Cardiac fibroblast (primary cell): ENCODE measurements at places on chromosomes 5 and 9.

DNA sequence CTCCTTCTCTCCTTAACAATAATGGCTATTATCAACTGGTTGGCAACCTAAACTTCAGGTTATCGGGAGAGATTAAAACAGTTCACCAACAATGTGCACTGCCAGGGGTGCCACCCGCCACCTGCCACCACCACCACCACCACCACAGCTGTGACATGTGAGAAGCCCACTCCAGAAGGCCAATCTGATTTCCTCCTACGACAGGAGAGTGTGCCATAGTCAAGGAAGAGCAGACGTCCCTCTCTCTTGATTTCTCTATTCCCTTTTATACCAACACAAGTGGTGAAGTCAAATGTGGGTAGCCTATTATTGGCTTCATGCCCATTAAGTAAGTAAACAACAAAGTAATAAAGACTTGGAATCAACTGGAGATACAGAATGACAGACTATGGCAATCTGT is 22.4 kb downstream of the GNAQ start:
- DNase-seq, result no peak

- DNase-seq, result no peak
Measured at GRCh38 chr5:4180703-4181102, 585.1 kb downstream of the IRX1 start.

DNA sequence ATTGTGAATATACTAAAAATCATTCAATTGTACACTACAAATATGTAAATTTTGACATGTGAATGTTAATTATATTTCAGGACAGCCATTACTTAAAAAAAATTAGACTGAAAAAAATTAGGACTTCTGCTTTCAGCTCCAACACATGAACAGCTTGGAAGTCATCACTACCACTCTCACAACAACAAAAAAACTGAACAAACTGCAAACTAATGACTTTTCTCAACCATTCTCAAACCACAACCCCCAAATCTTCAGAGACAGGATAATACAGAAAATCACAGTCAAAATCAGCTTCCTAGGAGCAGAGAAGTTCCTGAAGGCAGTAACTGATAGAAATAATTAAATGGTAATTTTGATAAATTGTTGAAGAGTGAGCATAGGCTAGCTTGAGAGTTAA is 686.4 kb downstream of the TLE1 start:
- no peak for DNase-seq

DNA sequence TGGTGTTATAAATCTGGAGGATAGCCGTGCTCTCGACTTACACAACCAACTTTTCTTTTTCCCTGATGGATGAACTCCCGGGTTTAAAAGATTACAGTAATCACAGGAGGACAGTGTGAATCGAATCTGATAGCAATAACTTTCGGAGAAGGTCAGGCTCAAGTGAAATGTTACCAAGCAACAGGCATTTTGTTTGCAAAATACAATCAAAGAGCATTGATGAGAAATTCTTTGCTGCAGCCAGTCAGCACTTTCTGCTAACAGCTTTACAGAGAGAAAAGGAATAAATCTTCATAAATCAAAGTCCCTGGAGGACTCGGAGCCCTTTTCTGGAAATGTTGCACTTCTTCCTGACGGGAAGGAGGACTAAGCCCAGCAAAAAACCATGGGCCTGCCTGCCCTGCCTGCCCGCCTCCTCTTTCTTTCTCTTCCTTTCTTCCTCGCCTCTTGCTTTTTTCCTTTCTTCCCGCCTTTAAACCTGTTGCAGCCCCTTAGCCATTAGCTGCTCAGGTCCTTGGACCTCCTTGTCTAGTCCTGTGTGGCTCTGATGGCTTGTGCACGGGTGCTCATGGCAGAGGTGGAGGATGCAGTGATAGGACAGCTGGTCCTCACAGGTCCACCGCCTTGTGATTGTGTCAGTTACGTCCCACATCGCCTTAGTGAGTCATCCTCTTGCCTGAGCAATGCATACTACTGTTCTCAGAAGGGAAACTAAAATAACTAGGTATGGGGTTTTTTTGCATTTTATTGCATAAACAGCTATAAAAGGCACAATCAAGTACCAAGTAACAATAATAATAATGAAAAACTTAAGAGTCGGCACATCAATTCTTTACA is 6.2 kb downstream of the DMRT3 start:
- no peak for DNase-seq

DNA sequence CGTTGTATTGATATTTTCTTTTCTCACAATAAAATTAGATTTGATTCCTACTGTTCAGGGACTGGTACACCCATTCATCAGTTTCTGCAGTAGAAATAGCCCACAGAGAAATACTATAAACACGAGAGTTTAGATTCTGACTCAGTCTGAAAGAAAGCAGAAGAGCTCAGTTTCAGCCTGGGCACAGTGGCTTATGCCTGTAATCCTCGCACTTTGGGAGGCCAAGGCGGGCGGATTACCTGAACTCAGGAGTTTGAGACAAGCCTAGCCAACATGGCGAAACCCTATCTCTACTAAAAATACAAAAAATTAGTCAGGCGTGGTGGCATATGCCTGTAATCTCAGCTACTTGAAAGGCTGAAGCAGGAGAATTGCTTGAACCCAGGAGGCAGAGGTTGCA is 8.6 kb downstream of the ITK start:
- DNase-seq, result no peak

- peak; percentile 33 for DNase-seq
Measured at GRCh38 chr9:16728137-16728508, 142.3 kb downstream of the BNC2 start.

DNA sequence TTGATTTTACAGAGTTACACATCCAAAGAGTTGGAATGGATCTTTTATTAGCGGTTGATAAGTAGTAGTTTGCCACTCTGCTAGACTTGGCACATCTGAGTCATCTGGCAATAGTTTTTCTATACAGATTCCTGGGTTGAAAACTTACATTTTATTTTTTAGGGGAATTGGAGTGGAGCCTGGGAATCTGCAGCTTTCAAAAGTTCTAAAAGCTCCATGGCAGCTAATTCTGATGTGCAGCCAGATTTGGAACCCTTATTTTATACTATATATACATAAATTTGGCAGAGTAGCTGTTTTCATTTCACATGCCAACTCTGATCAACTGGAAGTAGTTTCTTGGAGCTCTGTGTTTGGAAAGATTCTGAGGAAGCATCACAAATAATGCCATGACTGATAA is 715.5 kb downstream of the TLR4 start:
- no peak for DNase-seq

DNA sequence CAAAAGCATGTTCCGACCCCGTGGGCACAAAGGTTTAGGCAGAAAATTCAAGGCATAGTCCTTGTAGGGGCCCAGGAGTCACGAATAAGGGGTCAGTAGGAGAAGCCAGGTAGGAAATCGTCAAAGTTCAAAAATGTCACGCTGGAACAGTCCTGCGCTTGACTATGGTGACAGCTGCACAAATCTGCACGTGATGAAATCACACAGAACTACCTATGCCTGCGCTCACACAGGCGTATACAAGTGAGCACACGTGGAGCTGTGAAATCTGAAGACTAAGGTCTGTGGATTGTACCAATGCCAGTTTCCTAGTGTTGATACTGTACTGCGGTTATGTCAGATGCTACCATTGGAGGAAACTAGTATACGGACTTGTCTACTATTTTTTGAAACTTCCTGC is 303.1 kb upstream of the PANK3 start:
- no peak for DNase-seq

- peak; percentile 2 for DNase-seq
Measured at GRCh38 chr5:117652036-117652957, 1077.7 kb upstream of the SEMA6A start.

GRCh38 chr9:129478461-129478860 is 142.4 kb downstream of the C9orf50 start:
- DNase-seq, result no peak

DNA sequence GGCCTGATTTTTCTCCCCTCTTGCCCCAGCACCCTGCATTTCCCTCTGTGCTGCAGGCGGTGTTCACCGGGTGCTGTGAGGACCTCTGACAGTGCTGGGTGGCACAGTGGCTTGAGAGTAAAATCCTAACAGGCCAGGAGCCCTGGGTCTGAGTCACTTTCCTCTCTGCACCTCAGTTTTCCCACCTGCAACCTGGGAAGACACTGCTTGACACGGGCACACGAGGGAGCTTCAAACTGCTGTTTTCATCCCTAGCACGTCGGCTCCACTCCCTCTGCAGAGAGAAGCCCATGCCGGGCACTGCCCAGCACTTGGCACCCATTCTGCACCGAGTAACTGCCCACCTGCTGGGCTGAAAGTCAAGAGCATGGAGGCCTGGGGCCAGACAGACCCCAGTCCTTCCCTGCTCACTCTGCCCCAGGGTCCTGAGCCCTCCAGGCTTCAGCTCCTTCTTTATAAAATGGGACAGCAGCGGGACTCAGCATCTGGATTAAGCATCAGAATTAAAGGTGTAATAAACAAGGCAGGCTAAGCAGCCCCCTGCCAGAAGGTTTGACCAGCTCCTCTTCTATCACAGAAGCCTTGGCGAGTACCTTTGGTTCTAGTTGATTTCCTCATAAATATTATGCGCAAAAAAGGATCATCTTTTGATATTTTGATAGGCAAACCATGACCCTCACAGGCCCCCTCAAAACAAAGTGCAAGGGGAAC is 5.2 kb downstream of the GFI1B start:
- DNase-seq, result no peak

GRCh38 chr5:180013678-180014077 is 57.9 kb downstream of the RNF130 start:
- no peak for DNase-seq

DNA sequence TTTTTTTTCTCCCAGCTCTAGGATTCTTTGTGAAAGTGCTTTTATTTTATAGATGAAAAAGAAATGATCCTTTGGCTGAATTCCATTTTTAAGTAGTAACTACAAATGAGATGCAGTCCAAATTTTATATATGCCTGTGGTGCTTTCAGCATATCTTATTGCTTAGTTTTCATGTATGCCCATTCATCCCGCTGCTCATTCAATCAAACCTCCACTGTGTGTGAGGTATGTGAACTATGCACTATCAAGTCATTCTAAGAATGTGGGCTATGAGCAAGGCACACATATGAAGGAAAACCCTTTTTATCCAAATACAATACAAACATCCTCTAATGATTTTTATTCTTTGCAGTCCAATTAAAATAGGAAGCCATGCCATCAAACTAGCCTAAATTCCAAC is 1069.1 kb upstream of the DMAC1 start:
- peak; percentile 17 for DNase-seq

DNA sequence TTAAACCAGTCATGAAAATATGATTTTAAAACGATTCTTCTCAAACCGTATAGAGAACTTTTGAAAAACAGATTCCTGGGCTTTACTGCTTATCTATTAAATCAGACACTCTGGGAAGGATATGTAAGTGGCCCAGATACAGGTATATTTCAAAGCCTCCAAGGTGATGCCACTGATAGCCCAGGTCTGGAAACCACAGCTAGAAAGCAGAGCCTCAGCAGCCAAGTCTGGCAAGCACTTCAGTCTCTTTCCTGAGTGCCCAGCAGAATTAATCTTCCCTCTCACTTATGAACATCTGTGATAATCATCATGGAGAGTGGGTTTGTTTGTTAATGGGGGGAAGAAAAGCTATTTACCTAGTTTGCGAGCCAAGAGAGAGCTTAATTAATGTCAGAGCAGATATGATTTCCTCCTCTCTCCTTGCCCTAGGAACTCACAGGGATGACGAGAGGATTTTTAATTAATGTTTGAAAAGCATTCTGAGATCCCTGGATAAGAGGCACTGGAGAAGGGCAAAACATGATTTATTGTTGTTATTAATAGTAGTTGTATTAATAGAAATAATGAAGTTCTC is 368.4 kb downstream of the TLE1 start:
- DNase-seq, result no peak

GRCh38 chr9:1939466-1939865 is 75.7 kb upstream of the SMARCA2 start:
- DNase-seq, result no peak

GRCh38 chr9:101375546-101375945 is 9.3 kb downstream of the BAAT start:
- no peak for DNase-seq

DNA sequence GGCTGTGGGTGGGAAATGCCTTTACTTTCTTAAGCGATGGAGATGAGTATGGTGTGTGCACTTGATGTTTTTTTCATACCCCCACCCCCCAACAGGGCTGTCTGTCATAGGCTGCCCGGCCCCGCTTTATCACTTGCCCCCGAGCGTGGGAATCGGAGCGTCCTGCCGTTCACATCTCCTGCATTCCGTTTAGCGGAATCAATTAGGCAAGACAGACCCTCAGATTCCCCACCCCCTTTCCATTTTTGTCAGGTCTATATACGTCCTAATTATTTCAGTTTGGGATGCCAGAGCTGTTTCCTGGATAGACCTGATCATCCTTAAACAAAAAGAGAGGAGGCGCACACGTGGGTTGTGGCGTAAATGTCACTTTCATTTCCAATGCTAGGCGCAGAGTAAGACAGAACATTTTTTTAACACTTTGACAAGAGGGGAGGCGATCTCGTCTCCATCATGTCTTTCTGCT is 217.2 kb downstream of the MEF2C start:
- no peak for DNase-seq

- no peak for DNase-seq
Measured at GRCh38 chr5:157874861-157875260, 15.9 kb upstream of the CLINT1 start.
